Renal cortical epithelial cell (primary cell): ENCODE measurements at places on chromosomes 12 and 14. TPM values are rescaled to one million over a fixed set of nuclear protein-coding genes. Genes with fewer than 3 reads are reported as not detected.

CLEC4C gene
- not detected in 2 replicates for total RNA-seq

SDSL gene
- 10.1 and 12.5 TPM in 2 replicates for total RNA-seq

GRCh38 chr12:13220838-13221237 lies 24.3 kb downstream of the EMP1 start:
- DNase-seq, result no peak

GRCh38 chr12:94644141-94644979 lies 6.0 kb downstream of the TMCC3 start:
- peak; percentile 97 for DNase-seq

GRCh38 chr12:124379938-124380754 lies 85.3 kb downstream of the RFLNA start:
- no peak for DNase-seq

DNA sequence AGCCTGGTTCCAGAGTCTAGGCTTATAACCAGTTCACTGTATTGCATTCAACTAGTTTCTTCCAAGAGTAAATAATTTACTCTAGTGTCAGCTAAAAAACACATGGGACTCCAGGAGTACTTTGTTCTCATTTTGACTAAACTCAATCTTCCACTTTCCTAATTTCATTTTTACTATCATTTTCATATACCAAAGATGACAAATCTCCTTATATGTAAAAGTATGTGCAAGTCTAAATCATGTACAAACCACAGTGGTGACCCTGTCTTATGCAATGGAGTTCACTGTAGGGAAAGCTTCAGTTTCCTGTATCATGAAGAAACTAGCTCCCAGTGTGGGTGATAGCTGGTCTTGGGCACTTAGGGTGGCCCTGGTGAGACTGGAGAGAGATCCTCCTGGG lies 151.6 kb downstream of the HELB start:
- no peak for DNase-seq

DNA sequence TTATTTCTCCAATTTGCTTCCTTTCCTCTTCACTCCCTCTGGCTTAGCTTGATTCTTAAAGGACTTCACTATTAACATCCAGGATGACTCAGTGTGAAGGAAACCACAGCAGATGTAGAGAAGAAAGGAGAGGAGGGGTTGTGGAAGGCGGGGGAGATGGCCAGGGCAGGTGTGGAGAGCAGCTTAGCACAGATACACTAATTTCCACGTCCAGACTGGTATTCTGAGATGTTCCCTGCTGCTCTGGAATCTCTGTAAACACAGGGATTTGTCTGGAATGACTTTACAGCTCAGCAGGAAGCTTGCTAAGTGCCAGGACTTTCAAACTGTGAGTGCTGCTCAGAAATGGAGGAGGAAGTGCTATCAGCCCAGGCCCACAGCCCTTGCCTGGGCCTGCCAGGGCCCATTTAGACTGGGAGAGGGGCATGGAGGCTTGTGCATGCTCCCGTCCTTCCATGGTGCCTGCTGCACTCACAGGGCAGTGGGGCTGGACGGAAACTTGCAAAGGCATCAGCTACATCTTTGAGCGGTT lies 202.5 kb upstream of the DDHD1 start:
- peak; percentile 41 for DNase-seq
